Effector memory CD8-positive, alpha-beta T cell (primary cell): ENCODE measurements at places on chromosomes 7 and 10.

GRCh38 chr10:6953271-6953801, 373.3 kb upstream of the PRKCQ start:
- no peaks in the 10 kb centered on the region for H3K27me3 ChIP-seq
- DNase-seq: no peak
- H3K4me1 ChIP-seq: peaks cover 16% of the 10 kb centered on the region
- H3K4me3 ChIP-seq: no peak overlapping the region
- peak overlapping the region; percentile 35 for H3K27ac ChIP-seq
- H3K36me3 ChIP-seq: no peaks in the 10 kb centered on the region

GRCh38 chr7:151893405-151893923, 16.5 kb upstream of the PRKAG2 start:
- no peaks in the 10 kb centered on the region for H3K4me1 ChIP-seq
- H3K36me3 ChIP-seq: no peaks in the 10 kb centered on the region
- no peak overlapping the region for H3K4me3 ChIP-seq
- H3K27ac ChIP-seq: no peak overlapping the region
- H3K27me3 ChIP-seq: peaks cover 41% of the 10 kb centered on the region

DNA sequence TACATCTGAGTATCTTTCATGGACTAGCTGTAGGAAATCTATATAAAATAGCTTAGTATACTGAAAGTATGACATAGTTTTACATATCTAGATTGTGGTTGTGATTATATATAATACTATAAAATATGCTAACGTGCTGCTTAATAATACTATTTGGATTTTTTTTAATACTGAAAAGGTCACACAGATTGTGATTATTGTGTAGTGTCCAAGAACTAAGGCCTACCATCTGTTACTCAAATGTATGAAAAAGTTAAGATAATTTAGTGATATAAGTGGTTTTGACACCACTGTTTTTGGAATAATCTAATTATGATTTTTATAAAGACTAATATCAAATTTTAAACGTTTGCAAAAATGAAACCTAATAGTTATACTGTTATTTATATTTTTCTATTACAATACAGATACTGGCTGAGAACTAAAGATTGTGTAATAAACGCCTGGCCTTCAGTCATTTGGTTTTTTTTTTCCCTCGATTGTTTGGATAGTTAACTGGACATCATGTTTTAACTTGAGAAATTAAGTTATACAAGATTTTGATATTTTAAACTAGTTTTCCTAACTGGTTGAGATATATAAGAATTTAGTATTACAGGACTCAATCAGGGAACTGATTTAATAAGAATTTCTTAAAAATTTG, 12.6 kb downstream of the PTEN start:
- no peak overlapping the region for H3K4me3 ChIP-seq
- H3K4me1 ChIP-seq: peaks cover 15% of the 10 kb centered on the region
- no peaks in the 10 kb centered on the region for H3K27me3 ChIP-seq
- no peak for DNase-seq
- no peak overlapping the region for H3K27ac ChIP-seq
- H3K36me3 ChIP-seq: peaks cover 18% of the 10 kb centered on the region

GRCh38 chr7:22027475-22027874, 81.8 kb upstream of the CDCA7L start:
- H3K4me1 ChIP-seq: no peaks in the 10 kb centered on the region
- no peaks in the 10 kb centered on the region for H3K36me3 ChIP-seq
- H3K27ac ChIP-seq: no peak overlapping the region
- DNase-seq: no peak
- H3K4me3 ChIP-seq: no peak overlapping the region
- H3K27me3 ChIP-seq: peaks cover 13% of the 10 kb centered on the region

DNA sequence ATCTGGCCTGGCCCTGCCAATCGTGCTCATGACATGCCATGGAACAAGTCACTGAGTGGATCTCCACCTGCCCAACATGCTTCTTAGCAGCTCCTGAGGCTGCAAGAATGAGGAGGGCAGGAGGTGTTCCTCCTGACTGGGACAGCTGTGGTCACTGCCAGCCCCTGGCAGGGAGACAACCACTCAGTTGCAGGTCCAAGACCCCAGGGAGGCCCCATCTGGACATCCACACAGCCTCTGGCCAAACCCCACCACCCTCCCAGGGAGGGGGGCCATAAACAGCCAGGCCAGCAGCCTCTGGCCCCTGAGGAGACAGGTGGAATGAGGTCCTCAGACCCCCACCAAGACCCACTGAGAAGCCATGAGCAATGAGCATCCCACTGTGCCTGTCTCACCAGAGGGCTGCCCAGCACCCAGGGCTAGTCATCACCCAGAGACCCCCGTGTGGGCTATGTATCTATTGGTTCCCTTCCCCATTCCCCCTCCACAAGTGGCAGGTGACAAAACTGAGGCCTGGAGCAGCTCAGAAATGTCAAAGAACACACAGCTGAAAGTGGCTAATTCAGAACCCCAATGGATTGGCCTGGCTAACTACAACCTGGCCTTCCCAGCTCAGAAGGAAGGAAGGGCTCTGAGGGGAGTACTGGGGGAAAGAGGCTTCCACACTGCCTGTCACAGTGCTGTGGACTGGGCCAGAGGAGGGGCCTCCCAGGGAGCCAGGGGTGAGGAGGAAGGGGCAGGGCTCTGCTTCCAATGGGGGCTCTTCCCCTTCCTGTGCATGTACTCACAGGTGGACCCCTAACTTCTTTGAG, 3.0 kb downstream of the GPRIN2 start:
- H3K27ac ChIP-seq: no peak overlapping the region
- H3K4me3 ChIP-seq: no peak overlapping the region
- H3K4me1 ChIP-seq: peaks cover 8% of the 10 kb centered on the region
- H3K27me3 ChIP-seq: no peaks in the 10 kb centered on the region
- peak; percentile 0 for DNase-seq

DNA sequence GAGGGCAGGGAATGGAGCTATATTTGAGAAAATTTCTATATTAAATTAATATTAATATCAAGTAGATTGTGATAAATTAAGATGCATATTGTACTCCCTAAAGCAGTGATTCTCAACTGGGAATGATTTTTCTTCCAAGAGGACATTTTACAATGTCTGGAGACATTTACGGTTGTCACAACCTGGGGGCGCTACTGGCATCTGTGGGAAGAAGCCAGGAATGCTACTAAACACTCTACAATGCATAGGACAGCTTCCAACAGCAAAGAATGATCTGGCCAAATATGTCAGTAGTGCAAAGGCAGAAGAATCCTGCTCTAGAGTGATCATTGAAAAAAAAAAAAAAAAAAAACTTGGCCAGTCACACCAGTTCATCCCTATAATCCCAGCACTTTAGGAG, 100.0 kb downstream of the LSM5 start:
- no peaks in the 10 kb centered on the region for H3K36me3 ChIP-seq
- DNase-seq: no peak
- H3K27me3 ChIP-seq: peaks cover 10% of the 10 kb centered on the region
- H3K4me1 ChIP-seq: no peaks in the 10 kb centered on the region
- H3K4me3 ChIP-seq: no peak overlapping the region

- no peak for DNase-seq
- H3K27ac ChIP-seq: no peak overlapping the region
- H3K4me1 ChIP-seq: no peaks in the 10 kb centered on the region
- H3K36me3 ChIP-seq: no peaks in the 10 kb centered on the region
- H3K27me3 ChIP-seq: peaks cover 8% of the 10 kb centered on the region
Measured at GRCh38 chr7:111730476-111731300, 168.4 kb upstream of the IMMP2L start.

- H3K4me3 ChIP-seq: no peak overlapping the region
- H3K27ac ChIP-seq: no peak overlapping the region
- no peaks in the 10 kb centered on the region for H3K36me3 ChIP-seq
- peaks cover 4% of the 10 kb centered on the region for H3K27me3 ChIP-seq
- no peaks in the 10 kb centered on the region for H3K4me1 ChIP-seq
Measured at GRCh38 chr7:131164025-131164925, 163.4 kb upstream of the MKLN1 start.

DNA sequence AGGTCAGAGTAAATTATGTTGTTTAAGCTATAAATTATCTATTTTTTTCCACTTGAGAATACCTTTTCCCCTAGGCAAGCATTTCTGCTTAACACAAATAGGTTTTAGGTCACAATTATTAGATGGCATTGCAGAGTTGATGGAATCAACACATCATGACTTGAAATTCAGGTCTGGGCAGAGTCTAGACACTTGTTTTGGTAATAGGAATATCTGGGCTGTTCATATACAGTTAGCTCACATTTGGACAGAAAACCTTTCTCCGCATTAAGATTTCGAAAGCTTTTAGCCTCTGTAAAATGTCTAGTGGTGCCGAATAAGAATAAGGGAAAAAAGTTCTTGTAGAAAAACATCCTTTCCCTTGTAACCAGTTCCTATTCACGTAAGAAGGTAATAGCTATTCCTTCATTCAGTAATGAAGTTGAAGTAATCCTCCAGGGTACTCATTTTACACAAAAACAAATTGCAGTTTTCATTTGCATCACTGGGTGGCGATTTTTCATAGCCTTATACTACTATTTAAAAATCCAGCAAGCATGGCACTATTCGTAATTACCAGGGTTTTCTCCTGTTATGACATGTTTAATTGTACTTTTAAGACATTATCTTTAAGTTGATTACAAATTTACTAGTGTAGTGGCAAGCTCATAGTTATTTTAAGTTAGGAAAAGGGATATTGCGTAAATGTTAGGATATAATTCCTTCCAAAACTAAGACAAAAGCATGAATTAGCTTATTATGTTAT, 37.0 kb downstream of the RPA3 start:
- H3K27ac ChIP-seq: peak overlapping the region; percentile 84
- no peaks in the 10 kb centered on the region for H3K36me3 ChIP-seq
- DNase-seq: peak; percentile 51
- no peaks in the 10 kb centered on the region for H3K27me3 ChIP-seq
- H3K4me1 ChIP-seq: peaks cover 24% of the 10 kb centered on the region

DNA sequence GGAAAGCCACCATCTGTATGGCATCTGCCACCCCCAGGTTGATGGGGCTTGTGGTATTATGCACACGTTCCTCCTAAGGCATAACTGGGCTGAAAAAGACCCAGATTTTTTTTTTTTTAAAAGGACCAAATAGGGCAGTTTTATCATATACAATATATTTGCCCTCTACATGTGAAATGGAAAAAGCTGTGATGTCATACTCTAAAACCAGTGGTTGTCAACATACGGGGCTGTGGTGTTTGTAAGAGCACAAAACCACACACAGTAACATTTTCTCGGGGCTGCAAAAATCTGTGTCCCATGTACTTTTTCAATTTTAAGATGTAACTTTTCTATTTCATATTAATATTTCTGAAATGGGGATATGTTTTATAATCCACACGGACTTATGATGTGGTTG, 34.9 kb downstream of the FAM171A1 start:
- no peak for DNase-seq
- no peak overlapping the region for H3K4me3 ChIP-seq
- H3K27me3 ChIP-seq: peaks cover 13% of the 10 kb centered on the region

GRCh38 chr10:17247210-17247609, 19.2 kb downstream of the VIM start:
- H3K36me3 ChIP-seq: no peaks in the 10 kb centered on the region
- no peaks in the 10 kb centered on the region for H3K27me3 ChIP-seq
- no peak overlapping the region for H3K4me3 ChIP-seq
- H3K4me1 ChIP-seq: no peaks in the 10 kb centered on the region

DNA sequence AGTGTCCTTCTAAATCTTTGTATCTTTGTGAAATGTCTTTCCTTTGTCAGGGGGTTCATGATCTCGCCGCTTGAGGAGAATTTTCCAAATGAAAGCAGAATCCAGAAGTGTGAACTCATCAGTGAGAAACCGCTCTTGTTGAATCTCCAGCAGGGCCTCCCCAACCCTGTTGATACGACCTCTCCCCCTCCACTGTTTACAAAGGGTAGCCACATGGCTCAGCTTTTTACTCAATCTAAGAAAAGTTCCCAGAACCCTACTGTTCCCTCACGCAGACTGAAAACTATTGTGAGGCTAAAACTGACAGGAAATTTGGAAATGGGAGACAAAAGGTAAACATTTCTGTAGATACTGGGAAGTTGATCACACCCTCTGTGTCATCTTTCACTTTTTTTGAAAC, 73.9 kb downstream of the SEMA3C start:
- no peaks in the 10 kb centered on the region for H3K4me1 ChIP-seq
- H3K36me3 ChIP-seq: no peaks in the 10 kb centered on the region
- no peaks in the 10 kb centered on the region for H3K27me3 ChIP-seq

- H3K4me1 ChIP-seq: no peaks in the 10 kb centered on the region
- H3K36me3 ChIP-seq: no peaks in the 10 kb centered on the region
- H3K4me3 ChIP-seq: no peak overlapping the region
- H3K27me3 ChIP-seq: peaks cover 35% of the 10 kb centered on the region
- no peak overlapping the region for H3K27ac ChIP-seq
Measured at GRCh38 chr10:1316809-1317143, 260.6 kb downstream of the WDR37 start.

- peaks cover 6% of the 10 kb centered on the region for H3K27me3 ChIP-seq
- H3K36me3 ChIP-seq: no peaks in the 10 kb centered on the region
- H3K27ac ChIP-seq: no peak overlapping the region
- no peak for DNase-seq
- peak overlapping the region; percentile 69 for H3K4me3 ChIP-seq
- peaks cover 19% of the 10 kb centered on the region for H3K4me1 ChIP-seq
Measured at GRCh38 chr7:360454-361100, 70.6 kb downstream of the FOXL3 start.

GRCh38 chr10:55263327-55263726, 462.3 kb upstream of the PCDH15 start:
- H3K4me3 ChIP-seq: no peak overlapping the region
- H3K36me3 ChIP-seq: no peaks in the 10 kb centered on the region
- H3K4me1 ChIP-seq: no peaks in the 10 kb centered on the region
- H3K27ac ChIP-seq: no peak overlapping the region
- no peak for DNase-seq
- H3K27me3 ChIP-seq: no peaks in the 10 kb centered on the region

GRCh38 chr7:234708-235553, 42.6 kb downstream of the FAM20C start:
- H3K27ac ChIP-seq: no peak overlapping the region
- H3K27me3 ChIP-seq: peaks cover under 1% of the 10 kb centered on the region
- no peaks in the 10 kb centered on the region for H3K36me3 ChIP-seq

- no peaks in the 10 kb centered on the region for H3K27me3 ChIP-seq
- H3K36me3 ChIP-seq: no peaks in the 10 kb centered on the region
- H3K4me1 ChIP-seq: no peaks in the 10 kb centered on the region
- no peak overlapping the region for H3K4me3 ChIP-seq
- no peak overlapping the region for H3K27ac ChIP-seq
Measured at GRCh38 chr7:19403691-19404090, 258.5 kb upstream of the FERD3L start.

DNA sequence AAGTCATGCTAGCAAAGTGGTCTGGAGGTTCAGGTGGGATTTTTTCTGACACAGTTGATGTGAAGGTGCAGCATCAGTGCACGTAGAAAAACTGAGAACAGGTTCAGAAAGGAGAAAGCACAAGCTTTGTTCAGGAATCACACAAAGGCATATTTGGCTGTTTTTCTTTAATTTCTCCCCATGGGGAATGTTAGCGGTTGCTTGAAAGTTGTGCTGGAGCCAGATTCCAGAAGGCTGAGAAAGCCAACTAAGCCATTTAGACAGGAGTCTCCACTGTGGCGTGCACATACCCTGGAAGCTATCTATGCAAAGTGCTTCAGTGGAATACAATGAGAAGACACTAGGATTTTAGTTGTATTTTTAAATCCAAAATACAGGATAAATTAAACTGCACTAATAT, 201.4 kb downstream of the PCLO start:
- H3K36me3 ChIP-seq: no peaks in the 10 kb centered on the region
- no peak for DNase-seq
- H3K4me3 ChIP-seq: no peak overlapping the region
- H3K27me3 ChIP-seq: no peaks in the 10 kb centered on the region
- no peak overlapping the region for H3K27ac ChIP-seq

GRCh38 chr10:5611899-5612680, 54.3 kb downstream of the ASB13 start:
- H3K4me1 ChIP-seq: no peaks in the 10 kb centered on the region
- peaks cover 18% of the 10 kb centered on the region for H3K27me3 ChIP-seq
- H3K27ac ChIP-seq: no peak overlapping the region
- no peak for DNase-seq

- DNase-seq: no peak
- no peak overlapping the region for H3K4me3 ChIP-seq
- H3K4me1 ChIP-seq: no peaks in the 10 kb centered on the region
- no peaks in the 10 kb centered on the region for H3K36me3 ChIP-seq
- H3K27me3 ChIP-seq: no peaks in the 10 kb centered on the region
Measured at GRCh38 chr10:58576751-58577436, 64.2 kb downstream of the BICC1 start.
